ENCODE measurements at places on chromosomes 7 and 10.
A peak's percentile ranks its signal among the peaks of the same experiment; 100 is the strongest.

DNA sequence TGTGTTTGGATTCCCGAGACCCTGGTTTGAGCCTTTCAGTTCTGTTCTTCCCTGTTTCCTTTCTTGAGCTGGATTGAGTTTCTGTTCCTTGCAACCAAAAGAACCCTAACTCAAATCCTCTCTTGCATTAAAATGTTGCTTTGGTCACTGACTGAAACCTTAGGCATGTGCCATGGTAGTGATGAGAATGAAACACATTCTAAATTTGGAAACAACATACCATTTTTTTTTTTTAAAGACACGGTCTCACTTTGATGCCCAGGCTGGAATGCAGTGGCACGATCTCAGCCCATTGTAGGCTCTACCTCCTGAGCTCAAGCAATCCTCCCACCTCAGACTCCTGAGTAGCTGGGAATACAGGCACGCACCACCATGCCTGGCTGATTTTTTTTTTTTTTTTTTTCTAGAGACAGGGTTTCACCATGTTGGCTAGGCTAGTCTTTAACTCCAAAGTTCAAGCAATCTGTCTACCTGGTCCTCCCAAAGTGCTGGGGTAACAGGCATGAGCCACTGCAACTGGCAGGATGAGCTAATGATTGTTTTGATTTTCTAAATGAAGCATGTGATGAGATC, 8.4 kb downstream of the THAP5 start:
- no peak for DNase-seq

- no peak for DNase-seq
Observed at GRCh38 chr7:40279991-40280390, 145.2 kb downstream of the SUGCT start.

DNA sequence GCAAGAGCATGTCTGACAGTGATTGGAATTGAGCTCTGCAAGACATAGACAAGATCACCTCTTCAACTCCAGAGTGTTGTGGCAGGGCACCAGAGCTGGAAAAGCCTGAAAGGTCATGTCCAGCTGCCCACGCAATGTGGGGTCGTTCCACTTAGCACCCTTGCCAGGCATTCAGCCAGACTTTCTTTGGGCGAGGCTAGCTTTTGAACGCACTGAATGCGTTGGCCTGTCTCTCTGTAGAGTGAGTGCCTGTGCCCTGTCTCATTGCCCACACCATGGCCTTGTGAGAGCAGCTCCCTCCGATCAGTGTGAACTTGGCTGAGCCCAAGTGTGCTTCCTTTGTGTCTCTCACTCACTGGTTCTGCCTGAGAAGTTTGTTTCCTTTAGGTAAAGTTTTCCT, 23.3 kb downstream of the UBTD1 start:
- DNase-seq = no peak

GRCh38 chr10:93378039-93378438, 104.1 kb downstream of the MYOF start:
- no peak for DNase-seq

DNA sequence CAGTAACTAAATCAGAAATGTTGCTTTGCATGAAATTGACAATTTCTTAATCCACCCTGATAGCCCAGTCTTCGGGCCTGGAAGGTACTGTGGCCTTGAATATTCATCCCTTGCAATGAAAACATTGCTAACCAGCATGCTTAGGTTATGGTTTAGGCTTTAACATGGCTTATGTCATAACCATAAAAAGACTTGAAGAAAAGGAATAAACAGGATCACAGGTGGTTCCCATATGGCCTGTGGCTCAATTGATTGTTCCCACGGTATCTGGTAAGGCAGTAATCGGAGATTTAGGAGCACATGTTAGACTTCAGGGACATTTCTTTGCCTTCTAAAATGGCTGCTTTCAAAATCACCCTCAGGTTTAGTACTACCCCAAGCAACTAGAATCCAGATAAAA, 139.5 kb downstream of the ST7 start:
- DNase-seq = peak; percentile 26

- DNase-seq = no peak
Observed at GRCh38 chr10:131676800-131677421, 223.9 kb upstream of the PPP2R2D start.

DNA sequence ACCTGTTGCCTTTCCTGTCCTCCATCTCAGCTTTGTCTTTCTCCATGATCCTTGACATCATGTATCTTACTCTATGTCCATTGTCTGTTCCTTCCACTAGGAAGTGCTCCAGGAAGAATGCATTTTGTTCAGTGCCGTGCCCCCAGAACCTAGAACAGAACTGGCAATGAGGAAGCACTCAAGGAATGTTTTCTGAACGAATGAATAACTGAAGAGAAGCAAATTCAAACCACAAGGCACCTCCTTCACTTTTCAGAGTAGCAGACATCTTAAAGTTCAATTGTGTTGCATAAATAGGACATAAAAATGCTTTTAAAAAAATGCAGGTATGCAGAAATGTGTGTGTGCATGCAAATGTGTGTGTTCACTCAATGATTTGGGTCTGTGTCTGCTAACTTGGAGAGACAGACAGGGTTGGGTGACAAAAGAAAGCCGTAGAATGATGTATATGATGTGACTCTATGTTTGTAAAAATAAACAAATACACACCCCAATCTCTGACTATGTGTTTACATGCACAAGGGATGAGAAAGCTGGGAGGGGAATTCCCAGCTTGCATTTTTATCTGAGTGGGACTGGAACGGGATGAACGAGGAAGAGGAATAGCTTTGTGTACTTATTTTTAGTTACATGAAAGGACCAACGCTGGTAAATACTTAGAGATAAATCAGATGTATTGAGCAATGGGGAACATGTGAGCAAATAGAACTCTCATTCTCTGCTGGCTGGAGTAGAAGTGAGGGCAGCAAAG, 237.7 kb downstream of the FANK1 start:
- no peak for DNase-seq

DNA sequence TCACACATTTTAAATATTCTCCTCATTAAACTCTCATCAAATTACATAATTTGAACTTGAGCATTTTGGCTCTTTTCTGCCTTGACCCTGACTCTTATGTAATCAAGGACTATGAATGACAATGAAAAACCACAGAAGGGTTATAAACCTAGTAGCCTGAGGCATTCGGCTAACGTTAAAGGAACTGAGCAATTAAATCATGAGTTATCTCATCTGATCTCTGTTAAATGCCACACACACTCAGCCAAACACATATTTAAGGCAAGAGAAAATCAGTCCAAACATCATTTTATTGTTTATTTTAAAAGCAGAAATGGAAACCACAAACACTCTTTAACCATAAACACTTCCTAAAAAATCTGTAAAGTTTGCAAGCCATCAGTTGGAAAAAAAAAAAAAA, 204.3 kb downstream of the DGKI start:
- DNase-seq = no peak

DNA sequence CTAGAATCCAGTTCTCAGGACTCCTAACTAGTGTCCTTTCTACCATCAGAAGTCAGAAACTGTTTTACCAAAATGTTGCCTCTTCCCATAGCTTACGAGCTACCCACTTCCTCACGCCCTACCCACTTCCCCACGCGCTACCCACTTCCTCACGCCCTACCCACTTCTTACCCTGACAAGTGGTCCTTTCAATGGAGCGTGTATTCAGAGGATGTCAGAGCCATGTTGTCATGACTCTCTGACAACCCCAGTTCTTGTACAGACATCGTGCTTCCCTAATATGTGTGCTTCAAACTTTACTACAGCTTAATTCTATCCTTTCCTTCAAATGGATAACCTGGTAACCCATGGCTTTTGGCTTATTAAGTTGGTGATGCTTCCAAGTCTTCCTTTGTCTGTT, 84.8 kb upstream of the PHF14 start:
- no peak for DNase-seq

DNA sequence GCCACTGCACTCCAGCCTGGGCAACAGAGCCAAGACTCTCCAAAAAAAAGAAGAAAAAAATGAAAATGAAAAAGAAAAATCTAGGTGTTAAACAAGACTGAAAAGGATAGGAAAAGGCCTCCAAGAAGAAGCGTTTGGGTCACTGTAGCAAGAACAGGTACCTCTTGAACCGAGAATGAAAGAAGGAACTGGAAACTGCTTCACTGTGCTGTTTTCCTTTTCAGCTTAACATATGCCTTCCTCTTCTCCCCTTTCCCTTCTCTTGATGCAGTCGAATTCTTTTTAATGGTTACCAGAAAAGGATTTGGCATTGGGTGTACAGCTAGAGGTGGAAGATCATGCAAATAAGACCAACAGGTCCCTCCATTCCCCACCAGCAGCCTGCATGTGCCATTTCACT, 28.1 kb downstream of the LRRC4 start:
- no peak for DNase-seq

DNA sequence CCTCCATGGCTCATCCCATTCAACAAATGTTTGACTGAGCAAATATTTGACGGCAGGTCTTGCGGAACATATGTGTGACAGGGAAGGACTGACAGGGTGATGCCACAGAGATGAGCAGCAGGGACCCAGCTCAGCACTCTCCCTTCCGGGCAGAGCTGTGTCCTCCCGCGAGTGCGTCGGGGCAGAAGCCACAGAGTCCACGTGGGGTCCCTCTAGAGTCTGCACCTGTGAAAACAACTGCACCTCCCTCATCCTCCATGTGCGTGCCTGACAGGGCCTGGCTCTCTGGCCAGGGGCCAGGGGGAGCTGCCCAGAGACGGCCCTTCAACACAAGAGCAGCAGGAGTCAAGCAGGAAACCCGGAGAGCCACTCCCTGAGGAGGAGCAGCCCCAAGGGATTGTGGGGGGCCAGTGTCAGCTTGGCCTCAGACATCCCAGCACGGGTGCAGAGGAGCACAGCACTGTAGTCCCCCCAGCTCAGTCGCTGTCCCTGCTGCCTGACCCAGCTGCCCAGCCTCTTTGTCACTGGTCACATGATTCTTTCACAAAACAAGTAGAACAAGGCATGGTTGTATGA, 83.6 kb upstream of the TMEM72 start:
- DNase-seq = no peak

DNA sequence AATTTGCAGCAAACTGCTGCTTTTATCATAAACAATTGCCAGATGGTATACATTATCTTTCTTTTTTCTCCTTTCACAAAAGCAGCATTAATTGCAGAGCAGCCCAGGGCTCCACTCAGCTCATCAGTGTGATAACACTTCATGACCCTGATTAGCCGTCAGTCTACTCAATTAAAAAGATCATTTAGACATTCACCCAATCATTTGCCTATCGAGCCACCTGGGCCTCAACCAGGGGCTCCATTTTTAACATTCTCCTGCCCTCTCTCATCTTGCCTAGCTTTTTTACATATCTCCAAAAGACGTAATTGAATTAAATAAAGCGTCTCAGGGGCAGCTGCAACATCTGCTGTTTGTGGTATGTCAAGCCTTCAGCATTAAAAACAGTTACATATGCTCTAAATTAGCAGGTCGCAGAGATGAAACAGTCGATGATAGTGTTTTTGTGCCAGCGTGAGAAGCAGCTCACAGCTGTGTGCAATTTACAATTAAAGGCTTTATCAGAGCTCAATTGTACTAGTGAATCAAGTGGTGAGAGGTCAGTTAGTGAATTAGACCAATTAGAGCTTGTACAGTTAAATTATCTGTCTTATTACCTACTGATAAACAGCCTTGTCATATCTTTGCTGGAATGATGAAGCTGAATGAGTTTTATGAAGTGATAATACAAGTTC, 522.5 kb downstream of the ETV1 start:
- no peak for DNase-seq

Data from skeletal muscle cell (primary cell).